ENCODE measurements at places on chromosomes 3 and 15.

- DNase-seq, result no peak
These were observed 1.7 kb downstream of the DYNC1LI1 start for GRCh38 chr3:32568953-32569352.

DNA sequence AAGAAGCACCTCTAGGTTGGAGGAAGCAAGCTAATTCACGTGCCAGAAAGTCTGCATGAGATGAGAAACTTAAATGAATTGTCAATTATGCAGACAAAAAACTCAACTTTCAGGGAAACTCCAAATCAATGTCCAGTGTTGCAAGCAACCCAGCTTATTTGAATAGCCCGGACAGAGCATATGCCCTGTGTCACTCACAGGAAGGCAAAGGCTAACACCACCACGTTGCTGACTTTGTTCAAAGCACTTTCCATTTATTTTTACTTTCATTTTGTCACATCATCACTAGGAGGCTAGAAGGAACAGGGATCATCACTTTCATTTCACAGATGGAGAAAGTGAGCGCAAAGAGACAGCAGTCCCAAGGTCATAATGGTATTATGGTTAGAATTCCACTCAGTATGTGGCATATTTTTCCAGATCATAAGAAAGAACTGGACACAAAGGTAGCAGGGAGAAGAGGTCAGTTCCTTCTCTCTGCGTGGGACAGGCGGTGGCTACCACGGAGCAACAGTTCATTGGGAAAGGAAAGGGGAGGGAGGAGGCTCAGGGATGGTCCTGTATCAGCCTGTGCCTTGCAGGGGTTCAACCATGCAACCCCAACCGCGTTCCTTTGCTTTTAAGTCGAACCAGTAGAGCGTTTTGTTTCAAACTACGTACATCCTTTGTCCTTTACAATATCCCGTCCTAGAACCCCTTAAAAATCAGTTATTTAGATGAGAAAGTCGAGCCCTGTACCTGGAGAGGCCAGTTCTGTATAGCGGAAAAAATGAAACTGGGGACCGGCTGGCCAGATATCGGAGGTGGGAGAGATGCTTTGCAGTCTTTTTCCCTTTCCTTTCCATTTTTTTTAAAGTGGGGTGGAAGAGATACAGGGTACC lies 1.1 kb downstream of the HEG1 start:
- no peak for DNase-seq

- DNase-seq, result no peak
These were observed 1.0 kb upstream of the CCR5 start for GRCh38 chr3:46369675-46370132.

- DNase-seq, result no peak
These were observed 64.4 kb upstream of the HRH1 start for GRCh38 chr3:11089931-11090330.

DNA sequence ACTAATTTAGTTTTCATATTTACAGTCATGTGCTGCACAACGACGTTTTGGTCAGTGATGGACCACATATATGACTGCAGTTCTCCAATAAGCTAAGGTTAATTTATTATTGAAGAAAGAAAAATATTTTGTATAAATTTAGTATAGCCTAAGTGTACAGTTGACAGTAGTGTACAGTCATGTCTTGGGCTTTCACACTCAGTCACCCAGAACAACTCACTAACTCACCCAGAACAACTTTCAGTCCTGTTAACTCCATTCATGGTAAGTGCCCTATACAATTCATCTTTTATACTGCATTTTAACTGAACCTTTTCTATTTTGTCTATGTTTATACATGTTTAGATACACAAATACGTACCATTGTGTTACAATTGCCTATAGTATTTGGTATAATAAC lies 3.8 kb upstream of the GABRR3 start:
- DNase-seq, result no peak

DNA sequence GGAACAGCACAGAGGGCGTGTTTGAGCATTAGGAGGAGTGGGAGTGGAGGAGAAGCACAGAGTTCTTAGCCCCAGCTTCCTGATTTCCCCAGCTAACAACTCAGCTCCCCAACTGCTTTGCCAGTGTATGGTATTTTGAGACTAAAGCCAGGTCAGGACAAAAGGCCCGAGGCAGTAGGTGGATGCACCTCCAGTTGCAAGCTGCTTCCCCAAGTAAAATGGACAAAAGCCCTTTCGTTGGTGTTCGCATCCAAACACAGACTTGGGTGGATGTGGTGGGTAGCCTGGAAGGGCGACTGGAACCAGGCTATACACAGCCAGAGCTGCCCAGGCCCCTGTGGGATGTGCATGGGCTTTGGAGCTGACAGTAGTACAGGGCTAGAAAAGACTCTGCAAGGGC lies 12.3 kb upstream of the EHD4 start:
- DNase-seq, result no peak

DNA sequence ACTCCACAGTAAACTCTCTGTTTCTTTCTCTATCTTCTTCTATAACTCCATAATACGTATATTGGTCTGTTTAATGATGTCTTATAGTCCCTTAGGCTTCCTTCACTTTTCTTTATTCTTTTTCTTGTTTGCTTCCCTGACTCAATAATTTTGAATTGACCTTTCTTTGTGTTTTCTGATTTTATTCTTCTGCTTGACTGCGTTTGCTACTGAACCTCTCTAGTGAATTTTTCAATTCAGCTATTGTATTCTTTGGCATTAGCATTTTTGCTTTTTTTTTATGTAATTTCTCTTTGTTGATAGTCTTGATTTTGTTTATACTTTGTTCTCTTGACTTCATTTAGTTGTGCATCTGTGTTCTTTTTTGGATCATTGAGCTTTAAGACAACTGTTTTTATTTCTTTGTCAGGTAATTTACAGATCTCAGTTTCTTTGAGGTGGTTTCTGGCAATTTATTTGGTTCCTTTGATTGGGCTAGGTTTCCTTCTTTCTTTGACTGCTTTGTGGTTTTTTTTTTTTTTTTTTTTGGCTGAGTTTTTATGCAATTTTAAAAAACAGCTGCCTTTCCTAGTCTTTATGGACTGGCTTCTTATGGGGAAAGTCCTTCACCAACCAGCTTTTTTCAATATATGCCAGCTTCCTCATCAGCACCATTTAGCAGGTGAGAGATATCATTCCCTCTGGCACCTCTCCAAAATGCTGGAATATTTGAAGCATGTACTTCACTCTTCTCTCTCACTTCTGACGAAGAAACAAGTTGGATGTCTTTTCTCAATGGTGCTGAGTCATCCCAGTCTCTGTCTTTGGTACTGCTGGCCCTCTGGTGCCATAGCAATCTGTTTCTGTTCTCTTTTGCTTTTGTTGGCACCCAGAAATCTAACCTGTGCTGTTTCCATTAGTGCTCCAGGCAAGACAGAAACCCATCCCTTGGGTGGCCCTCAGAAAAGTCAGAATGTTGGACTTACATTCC lies 17.6 kb downstream of the RSRC1 start:
- no peak for DNase-seq

DNA sequence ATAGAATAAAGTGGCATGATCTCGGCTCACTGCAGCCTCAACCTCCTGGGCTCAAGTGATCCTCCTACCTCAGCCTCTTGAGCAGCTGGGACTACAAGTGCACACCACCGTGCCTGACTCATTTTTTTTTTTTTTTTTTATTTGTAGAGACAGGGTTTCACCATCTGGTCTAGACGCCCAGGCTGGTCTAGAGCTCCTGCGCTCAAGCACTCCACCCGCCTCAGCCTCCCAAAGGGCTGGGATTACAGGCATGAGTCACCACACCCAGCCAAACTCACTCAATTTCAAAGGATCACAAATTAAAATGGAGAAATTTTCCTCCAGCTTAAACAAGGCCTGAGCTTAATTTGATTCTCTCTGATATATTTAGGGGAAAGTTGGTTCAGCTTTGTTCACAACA lies 27.3 kb upstream of the NMB start:
- DNase-seq, result no peak

DNA sequence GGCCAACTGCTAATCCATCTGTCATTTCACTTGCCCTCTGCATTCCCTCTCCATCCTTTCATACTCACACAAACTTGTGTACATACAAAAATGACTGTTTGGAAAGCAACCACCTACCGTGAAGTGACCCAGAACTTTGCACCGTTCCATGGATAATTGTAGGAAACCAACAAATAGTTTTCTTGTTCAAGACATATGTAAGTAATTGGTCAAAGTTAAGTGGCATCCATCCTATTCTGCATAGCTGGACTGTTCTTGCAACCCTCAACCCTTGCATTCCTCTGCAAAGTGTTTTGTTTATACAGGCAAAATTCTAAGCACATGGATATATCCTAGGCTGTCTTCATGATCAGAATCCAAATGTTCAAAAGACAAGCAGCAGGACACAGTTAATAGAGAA lies 592.5 kb downstream of the MECOM start:
- DNase-seq, result no peak

DNA sequence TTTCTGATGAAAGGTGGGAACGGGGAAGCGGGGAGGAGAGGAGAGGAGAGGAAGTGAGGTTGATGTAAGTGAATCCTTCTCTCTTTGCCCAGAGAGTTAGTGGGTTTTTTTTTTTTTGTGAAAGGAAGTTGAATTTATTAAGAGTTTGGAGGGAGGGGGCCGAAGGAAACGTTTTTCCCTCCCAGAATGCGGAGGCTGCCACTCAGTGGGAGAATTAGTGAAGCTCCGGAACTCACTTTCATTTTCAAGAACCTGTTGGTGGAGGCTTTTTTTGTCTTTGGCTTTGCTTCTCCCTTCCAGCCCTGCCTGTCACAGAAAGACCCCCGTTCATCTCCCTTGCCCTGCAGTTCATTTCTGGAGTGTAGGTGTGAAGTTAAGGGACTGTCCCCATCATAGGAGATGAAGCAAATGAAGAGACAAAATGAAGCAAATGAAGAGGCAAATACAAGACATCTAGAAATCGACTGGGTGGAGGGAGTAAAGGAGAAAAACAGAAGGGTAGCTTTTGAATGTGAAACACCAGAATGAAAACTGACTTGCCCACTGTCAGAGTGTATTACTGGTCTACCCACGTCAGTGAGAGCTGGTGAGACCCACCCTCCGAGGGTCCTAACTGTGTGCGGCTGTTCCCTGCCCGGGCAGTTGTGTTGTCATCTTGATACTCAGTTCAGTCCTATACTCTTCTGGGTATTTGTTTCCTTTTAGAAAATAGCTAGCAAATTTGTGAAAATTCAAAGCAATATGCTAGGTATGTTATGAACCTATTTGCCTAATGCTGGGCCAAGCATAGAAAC lies 91.5 kb downstream of the ITPR1 start:
- DNase-seq, result peak; percentile 24

DNA sequence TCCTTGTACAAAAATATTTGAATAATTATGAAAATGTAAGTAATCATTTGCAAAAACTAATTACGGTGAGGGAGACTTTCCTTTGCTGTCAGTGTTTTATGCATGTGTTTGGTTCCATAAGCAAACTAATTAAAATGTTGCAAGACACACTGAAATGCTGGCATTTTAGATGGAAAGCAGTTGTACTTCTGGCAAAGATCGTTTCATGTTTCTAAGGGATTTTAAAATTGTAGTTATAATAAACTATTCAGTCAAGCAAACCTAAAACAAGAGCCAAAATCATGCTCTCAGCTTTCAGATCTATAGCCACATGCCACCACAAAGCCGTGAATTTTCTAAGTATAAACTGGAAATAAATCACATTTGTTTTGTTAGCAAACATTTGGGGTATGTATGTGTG lies 240.1 kb upstream of the ZNF385D start:
- no peak for DNase-seq

DNA sequence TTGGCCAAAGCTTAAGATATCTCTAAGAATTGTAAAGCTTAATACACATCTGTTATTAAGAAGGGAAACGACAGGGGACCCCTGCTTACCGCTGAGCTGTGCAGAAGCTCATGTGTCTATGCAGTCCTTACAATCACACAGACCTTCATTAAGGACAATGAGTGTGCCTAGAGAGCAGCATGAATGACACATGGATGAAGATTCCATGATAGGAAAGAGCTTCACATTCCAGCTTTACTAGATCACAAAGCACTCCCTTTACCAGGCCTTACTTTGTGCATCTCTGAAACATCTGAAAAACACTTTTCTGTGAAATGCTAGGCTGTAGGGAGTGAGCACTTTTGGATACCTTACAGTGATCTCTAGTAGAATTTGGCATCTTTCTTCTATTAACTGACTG lies 32.0 kb downstream of the RNF168 start:
- no peak for DNase-seq

DNA sequence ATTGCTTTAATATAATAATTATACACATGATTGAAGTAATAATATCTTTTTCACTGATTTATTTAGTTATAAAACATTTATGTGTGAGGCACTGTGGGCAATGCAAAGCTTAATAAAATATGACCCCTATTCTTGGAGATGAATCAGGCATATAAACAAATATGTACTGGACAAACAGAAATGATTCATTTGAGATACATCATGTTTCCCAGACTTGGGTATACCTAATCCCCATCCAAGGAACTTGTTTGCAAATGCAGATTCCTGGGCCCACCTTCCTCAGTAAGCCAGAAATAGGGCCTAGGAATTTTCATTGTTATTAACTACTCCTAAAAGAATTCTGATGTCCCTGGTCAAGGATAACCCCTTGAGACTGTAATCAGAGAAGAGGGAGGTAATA lies 184.2 kb downstream of the CHL1 start:
- no peak for DNase-seq

- no peak for DNase-seq
These were observed 37.0 kb downstream of the STARD9 start for GRCh38 chr15:42612367-42612912.

GRCh38 chr3:148856384-148856783 lies 8.7 kb upstream of the CPA3 start:
- no peak for DNase-seq

DNA sequence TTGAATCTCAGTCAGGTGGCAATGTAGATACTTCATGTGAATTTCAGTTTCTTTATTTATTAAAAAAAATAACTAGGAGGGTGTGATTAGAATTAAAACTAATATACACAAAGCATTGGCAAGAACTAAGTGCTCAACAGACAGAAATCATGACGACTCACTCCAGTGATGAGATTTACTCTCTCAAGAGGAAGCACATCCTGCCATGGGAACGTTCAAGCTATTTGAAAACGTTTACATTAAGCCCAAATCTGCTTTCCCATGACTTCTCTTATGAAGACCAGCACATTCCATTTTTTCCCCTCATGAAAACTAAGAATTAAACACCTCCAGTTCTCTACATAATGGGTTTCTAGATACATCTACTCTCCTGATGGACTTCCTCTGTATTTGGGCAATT lies 8.5 kb downstream of the WDR53 start:
- no peak for DNase-seq

GRCh38 chr15:69236505-69236904 lies 62.2 kb upstream of the PAQR5 start:
- no peak for DNase-seq

- no peak for DNase-seq
These were observed 332.8 kb downstream of the PLCL2 start for GRCh38 chr3:17217588-17217987.

DNA sequence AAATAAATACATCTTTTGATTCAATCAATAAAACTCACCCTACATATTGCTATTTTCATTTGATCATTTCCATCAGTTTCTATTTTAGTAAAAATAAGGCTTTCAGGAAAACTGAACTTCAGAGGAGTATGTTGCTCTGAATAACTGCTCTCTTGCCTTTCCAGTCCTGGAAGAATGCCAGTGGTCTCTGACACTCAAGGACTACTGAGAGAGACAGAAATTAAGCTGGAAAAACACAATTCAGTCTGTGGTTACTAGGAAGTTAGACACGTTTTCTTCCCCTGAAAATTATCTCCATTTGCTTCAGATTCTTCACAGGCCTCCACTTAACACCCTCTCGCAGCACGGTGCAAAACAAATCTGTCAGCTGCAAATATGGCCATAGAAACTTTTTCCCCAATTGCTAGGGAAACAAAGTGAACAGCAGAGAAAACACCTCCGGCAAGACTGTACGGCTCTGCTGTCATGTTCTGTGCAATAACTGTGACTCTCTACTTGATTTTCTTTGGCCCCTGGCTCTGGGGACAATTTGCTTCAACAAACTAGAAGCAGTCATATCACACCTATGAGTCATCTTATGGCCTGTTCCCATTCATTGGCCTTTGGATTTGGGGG lies 353.0 kb downstream of the MAGI1 start:
- DNase-seq, result no peak

Measured in mucosa of gallbladder (tissue), 1 donor.